Activated naive CD8-positive, alpha-beta T cell treated with anti-CD3 and anti-CD28 coated beads, Interleukin-2, amount 50 U/mL, for 16 hours (primary cell): ENCODE measurements at places on chromosomes 3 and 15.

DNA sequence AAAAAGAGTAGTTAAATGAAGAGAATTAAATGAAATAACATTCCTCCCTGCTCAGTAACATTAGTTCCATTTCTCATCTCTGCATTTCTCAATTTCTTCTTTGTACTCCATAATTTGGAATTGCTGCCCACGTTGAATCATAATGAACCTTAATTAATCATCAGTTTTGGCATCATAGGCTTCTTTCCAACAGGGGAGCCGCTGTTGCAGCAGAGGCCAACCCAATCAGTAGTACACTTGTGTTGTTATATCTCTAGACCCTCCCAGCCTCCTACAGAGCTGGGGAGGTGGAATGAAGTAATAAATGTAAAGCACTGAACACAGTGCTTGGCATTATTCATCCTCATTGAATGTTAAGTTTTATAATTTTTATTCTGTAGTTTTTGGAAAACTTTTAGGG, 240.7 kb downstream of the CHST2 start:
- no peak for DNase-seq

- no peak for DNase-seq
Measured at GRCh38 chr15:57385923-57386390, 9.7 kb downstream of the CGNL1 start.

GRCh38 chr15:80434926-80435720, 30.9 kb downstream of the ARNT2 start:
- no peak for DNase-seq

GRCh38 chr15:60077581-60078359, 73.7 kb downstream of the FOXB1 start:
- DNase-seq, result no peak

DNA sequence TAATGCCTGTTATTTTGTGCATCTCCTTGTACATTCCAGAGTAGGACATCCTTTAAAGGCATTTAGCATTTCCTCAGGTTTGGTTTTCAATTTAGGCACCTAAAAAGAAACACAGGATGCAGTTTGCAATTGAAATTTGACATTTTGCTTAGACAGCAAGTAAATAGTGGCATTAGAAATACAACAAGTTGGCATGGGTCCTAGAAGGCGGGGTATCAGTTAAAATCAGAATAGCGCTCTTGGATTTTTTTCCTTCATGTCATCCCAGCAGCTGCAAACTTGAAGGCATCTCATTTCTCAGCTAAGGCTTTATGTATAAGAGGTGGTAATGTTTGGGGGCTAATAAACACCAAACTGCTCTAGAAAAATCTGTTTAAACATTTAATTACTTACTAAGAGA, 47.5 kb upstream of the SKOR1 start:
- DNase-seq, result no peak

- no peak for DNase-seq
Measured at GRCh38 chr3:24129549-24129948, 184.5 kb downstream of the NR1D2 start.

- no peak for DNase-seq
Measured at GRCh38 chr3:146138902-146139301, 22.1 kb downstream of the PLOD2 start.
